Activated B cell treated with CpG ODN at 0.5 μM for 24 hours (primary cell): ENCODE measurements at places on chromosomes 1 and 21.

GRCh38 chr1:190436615-190437014 lies 41.0 kb downstream of the BRINP3 start:
- no peak for DNase-seq

- no peak for DNase-seq
Measured at GRCh38 chr1:85656256-85656655, 52.0 kb downstream of the ZNHIT6 start.

- no peak for DNase-seq
Measured at GRCh38 chr1:163094589-163094988, 25.4 kb downstream of the RGS4 start.

GRCh38 chr21:40595806-40596205 lies 251.2 kb downstream of the DSCAM start:
- no peak for DNase-seq
